ENCODE measurements at places on chromosomes 13 and 19.
A peak's percentile ranks its signal among the peaks of the same experiment; 100 is the strongest.

GRCh38 chr19:50667759-50668231, 18.6 kb downstream of the C19orf81 start:
- DNase-seq: no peak

DNA sequence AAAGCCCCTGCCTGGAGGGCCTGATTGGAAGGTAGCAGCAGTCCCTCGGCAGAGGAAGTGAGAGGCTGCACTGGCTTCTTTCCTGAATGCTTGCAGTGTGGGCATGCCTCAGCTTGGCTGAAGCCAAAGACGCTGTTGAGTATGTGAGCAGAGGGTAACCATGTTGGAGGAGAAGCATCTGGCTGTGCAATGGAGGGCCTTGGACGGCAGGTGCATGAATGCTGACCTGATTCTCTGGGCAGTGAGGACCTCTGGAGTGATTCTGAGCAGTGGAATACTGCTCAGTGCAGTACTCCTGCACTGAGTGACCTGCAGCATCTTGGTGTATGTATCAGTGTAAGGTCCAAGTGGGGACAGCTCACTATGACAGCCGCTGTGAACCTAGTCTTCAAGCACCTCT, 46.9 kb downstream of the SOX1 start:
- no peak for DNase-seq

- peak; percentile 50 for DNase-seq
These were observed 68.3 kb upstream of the RXFP2 start for GRCh38 chr13:31670831-31671617.

- peak; percentile 97 for DNase-seq
These were observed 15.9 kb downstream of the TICAM1 start for GRCh38 chr19:4815426-4816201.

GRCh38 chr13:80824229-80824628, 483.3 kb upstream of the SPRY2 start:
- DNase-seq: no peak

GRCh38 chr13:25920931-25921330, 130.9 kb downstream of the SHISA2 start:
- no peak for DNase-seq

DNA sequence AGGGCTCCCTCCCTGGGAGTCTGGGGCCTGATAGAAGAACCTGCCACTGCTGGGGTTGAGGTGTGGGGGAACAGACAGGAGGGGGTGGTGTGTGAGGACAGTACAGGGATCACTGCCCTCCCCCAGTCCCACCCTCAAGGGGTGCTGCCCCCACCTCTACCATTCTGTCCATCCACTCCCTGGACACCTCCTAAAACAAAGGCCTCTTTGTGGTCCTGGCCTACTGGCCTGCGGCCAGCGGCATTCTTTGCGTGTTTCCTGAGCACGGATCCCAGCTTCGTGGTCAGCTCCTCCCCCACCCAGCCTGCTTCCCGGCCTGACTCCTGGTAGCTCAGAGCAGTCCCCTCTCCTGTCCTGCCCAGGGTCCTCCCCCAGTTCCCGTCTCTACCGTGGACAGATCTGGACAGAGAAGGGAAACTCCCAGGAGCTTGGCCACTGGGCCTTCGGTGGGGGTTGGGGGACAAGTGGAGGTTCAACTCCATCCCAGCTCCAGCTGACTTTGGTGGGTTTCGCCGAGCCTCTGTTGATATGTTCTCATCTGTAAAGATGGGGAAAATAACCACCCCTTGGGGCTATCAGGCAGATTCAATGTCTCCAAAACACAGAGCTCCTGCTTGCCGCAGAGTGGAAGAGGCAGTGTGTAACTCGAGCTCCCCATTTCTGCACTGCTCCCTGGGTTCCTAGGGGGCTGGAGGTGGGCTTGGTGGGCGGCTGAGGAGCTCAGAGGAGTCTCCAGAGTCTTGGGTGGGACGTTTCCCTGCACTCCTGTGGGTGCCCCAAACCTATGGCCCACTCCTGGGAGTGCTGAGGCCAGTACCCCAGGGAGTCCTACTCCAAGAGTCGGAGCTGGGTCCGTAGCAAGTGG, 48.7 kb downstream of the LYL1 start:
- DNase-seq: peak; percentile 98

- DNase-seq: no peak
These were observed 10.9 kb downstream of the CHERP start for GRCh38 chr19:16531380-16531669.

- no peak for DNase-seq
These were observed 2.1 kb downstream of the UNC13A start for GRCh38 chr19:17686023-17686521.

DNA sequence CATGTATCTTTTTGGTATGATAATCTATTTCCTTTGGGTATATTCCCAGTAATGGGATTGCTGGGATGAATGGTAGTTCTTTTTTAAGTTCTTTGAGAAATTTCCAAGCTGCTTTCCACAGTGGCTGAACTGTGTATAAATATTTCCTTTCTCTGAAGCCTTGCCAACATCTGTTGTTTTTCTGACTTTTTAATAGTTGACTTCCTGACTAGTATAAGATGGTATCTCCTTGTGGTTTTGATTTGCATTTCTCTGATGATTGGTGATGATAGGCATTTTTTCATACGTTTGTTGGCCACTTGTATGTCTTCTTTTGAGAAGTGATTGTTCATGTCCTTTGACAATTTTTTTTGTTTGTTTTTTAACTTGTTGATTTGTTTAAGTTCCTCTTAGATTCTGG, 61.6 kb upstream of the PCDH17 start:
- no peak for DNase-seq

GRCh38 chr13:92656103-92656502, 570.5 kb upstream of the GPC6 start:
- no peak for DNase-seq

- DNase-seq: no peak
These were observed 126.7 kb downstream of the ABCC4 start for GRCh38 chr13:95174517-95174916.

DNA sequence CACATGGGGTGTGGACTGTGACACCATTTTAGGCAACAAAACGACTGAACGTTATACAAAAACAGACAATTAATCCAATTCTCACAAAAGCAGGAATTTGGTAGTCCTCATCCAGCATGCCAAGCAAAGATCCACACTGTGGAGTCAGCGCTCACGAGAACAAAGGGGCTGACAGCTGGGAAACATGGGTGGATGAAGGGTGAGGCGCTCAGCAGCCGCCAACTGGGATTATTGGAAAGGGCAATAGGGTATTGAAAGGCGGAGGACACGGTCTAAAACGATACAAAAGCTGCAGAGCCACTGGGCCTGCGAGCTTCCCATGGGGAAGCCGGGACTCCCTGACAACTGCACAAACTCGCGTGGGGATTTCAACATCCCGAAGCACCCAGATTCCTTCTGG, 4.7 kb upstream of the ZNF813 start:
- no peak for DNase-seq

DNA sequence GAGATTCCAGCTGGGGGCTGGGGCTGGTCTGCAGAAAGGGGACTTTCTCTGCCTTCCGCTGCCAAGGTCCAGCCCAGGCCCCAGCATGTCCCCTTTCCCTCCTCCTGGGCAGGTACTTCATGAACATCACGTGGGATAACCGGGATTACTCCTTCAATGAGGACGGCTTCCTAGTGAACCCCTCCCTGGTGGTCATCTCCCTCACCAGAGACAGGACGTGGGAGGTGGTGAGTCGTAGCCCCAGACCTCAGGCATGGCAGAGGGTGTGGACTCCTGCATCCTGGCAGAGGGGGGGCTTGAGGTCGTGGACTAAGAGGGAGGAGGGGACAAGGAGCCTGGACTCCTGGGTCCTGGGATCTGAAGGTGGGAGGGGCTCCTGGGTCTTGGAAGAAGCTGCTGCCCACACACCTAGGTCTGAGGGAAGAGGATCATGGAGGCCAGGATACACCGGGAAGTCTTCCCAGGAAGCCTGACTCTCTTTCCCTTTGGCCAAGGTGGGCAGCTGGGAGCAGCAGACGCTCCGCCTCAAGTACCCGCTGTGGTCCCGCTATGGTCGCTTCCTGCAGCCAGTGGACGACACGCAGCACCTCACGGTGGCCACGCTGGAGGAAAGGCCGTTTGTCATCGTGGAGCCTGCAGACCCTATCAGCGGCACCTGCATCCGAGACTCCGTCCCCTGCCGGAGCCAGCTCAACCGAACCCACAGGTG, 20.6 kb downstream of the GRIN2D start:
- DNase-seq: peak; percentile 57

GRCh38 chr13:113876346-113877148, 12.7 kb upstream of the GAS6 start:
- DNase-seq: no peak

DNA sequence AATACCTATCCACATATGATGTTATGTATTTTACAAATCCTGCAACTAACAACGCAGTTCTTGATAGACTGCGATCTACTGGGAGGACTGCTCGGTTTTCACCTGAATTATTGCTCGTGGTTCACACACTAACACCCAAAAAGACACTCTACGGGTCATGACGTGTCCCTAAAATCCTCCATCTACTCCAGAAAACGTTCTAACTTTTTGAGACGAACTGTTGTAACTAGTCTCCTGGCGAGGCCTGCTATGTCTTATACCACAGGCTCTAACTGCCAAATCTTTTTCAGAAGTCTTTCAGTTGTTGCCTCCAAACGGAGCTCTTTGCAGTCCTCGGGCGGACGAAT, 108.2 kb downstream of the KCNRG start:
- no peak for DNase-seq

DNA sequence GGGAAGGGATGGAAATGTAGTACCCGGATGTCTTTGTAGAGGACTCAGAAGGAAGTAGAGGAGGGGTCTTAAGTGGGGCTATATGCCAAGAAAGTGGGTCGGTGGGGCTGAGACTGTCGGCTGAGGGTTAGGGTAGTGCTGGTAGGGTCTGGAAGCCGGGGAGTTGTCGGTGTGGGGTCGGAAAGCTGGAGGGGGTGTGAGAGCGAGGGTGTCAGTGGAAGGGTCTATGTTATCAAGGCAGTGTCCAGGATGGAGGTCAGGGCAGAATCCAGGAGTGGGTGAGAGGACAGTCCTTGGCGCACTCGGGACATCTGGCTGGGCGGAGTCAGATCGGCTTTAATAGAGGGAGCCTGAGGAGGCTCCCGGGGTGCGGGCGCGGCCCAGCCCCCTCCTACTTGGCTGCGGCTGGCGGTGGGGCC, 1.7 kb downstream of the HSPB6 start:
- DNase-seq: no peak

GRCh38 chr13:35475960-35476943, at the start of gene MAB21L1:
Gene MAB21L1, minus strand, starts transcription at chr13:35476689. Its CDS starts 551 bp downstream, at chr13:35476138.
- DNase-seq: peak; percentile 90

- peak; percentile 91 for DNase-seq
These were observed 87.1 kb upstream of the STK24 start for GRCh38 chr13:98664047-98664446.

DNA sequence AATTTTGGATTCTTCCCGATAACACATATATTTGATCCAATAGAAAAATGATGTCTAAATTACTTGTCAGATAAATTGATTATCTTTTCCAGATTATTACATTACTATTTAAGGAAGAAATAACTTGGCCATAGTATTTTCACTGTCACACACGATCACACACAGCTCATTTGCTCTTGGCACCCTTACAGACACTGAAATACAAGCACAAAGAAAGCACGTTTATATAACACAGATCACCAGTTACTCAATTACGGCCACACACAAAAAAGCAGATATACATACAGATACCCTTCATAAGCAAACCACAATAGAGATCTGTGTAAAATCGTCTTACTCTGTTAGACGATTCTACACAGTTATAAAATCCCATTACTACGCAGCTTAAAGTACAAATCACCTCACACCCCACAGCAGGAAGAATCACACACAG, 716 bp upstream of the ZNF420 start:
- DNase-seq: no peak

DNA sequence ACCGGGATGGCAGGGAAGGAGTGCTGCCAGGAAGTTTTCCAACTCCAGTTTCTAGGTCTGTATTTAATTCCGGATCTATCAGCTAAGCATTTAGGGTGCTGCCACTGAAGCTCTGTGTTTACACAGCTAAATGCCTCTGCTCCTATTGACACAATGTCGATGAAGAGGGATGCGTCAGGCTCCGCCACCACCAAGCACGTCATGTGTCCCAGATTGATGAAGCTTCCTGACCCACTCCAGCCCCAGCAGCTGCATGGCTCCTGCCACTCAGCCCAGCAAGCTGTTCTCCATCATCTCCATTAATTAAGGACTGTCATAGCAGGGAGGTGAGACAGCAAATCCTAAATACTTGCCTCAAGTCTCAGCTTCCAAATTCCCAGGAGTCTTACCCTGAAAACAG, 435.2 kb upstream of the ZNF507 start:
- DNase-seq: no peak

GRCh38 chr13:102597029-102597961, 509 bp downstream of the TPP2 start:
- peak; percentile 43 for DNase-seq

DNA sequence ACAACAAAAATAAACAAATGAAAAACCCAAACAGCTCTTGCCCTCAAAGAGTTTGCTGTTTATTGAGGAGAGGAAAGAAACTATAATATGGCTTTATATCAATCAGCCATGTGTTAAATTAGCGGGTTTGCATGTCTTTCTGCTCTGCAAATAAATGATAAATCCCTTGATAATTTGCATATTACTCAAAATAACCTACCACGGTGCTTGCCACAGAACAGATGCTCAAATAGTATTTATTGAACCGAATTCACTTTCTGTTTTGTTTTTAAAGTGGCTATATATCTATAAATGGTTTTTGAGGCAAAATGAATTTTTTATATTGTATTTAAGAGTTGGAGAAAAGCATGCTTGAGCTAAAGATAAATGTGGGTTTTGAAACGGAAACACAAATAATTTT, 428.1 kb downstream of the ITGBL1 start:
- DNase-seq: no peak

GRCh38 chr13:77728265-77729125, 31.0 kb downstream of the SLAIN1 start:
- DNase-seq: no peak

GRCh38 chr13:40661875-40662665, 4.4 kb downstream of the FOXO1 start:
- no peak for DNase-seq

DNA sequence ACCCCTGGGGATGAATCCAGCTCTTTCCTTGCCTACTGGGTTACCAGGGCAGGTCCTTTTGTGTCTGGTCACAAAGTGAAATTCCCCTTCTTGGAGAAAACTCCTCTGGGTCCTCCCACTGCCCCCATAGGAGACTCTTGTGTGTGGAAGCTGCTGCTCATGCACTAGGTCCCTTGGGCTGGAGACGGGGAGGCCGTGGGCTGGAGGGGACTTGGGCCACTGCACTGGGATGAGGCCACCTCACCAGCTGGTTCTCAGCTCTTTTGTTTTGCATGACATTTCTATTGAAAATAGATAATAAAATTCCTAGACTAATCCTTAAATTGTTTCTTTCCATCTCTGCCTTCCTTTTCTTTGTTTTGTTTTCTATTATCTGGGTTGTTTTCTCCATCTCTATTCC, 62.4 kb downstream of the TEX29 start:
- no peak for DNase-seq

GRCh38 chr13:85508683-85509329, 290.4 kb downstream of the SLITRK6 start:
- no peak for DNase-seq

DNA sequence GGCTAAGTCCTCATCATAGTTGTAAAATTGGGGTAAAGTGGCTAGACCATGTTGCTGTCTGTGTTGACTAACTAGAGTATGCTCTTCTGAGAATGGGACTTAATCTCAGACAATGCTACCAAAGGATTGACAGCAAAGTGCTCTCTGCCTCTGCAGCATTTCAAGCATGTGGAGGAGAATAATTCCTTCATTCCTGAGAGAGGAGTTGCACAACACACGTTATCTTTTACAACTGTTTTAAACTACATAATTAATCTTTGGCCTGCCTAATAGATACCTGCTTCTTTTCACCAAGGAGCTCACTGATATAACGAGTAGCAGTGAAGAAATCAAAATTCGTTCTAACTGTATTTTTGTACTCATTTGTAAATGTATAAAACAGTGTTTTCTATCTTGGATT, 2172.2 kb downstream of the PCDH9 start:
- DNase-seq: no peak

- no peak for DNase-seq
These were observed 7.8 kb downstream of the ACP4 start for GRCh38 chr19:50797781-50798658.
